ENCODE measurements at places on chromosomes 12 and 14.

DNA sequence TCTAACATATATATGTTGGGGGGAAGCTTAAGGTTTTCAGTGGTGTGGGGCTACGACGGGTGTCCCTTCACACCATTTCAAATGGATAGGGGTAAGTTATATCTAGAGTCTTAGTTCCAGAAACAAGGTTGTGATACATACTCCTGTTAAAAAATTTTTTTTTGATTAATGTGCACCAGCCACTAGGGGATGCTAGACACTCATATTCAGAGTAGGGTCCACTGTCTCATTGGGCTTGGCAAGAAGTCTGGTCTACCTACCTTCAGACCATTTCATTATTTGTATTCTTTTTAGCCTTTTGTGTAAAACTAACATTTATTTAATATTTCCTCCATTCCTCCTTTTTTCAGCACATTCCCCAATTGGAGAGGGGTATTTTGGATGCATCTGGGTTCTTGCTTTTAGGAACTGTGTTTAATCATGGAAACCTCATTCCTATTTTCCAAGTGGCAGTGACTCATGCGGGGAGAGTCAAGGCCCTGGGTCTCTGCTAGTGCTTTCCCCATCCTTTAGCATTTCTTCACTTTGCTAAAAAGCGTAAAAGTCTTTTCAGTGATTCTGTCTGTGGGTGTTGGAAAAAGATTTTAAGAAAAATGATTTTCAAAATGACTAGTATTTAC lies 33.4 kb downstream of the ANO4 start:
- DNase-seq = no peak

DNA sequence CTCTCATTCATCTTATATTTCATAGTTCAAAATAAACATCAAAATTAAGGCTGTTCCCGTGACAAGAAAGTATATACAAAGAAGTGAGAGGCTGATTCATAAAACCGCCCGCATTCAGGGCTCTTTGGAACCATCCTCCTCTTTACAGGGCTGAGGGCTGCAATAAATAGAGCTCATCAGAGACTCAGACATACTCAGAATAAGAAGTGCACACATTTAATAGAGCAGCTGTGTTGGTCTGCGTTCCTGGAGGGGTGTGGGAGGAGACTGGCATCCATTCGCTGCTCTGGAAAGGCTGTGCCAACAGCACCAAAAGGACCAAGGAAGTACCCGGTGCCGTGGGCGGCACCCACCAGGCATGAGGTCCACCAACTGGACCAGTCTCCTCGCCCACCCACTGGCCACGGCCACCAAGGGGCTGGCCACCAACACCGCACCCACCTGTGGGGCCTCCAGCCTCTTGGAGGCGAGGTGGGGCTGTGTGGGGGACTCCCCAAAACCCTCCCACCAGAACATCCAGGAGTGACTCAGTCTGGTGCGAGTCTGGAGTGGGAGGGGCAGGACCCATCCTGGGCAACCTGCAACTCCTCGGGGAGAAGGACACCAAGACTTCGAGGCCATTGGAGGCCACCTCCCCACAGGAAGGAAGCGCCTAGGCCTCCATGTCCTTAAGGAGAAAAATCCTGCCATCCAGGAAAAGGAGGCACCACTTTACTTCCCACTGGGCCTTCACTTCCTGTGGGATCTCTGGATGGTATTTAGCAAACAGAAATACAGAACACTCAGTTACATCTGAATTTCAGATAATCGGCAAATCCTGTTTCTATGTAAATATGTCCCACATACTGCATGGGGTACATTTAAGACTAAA lies 32.7 kb downstream of the VCPKMT start:
- DNase-seq = no peak

DNA sequence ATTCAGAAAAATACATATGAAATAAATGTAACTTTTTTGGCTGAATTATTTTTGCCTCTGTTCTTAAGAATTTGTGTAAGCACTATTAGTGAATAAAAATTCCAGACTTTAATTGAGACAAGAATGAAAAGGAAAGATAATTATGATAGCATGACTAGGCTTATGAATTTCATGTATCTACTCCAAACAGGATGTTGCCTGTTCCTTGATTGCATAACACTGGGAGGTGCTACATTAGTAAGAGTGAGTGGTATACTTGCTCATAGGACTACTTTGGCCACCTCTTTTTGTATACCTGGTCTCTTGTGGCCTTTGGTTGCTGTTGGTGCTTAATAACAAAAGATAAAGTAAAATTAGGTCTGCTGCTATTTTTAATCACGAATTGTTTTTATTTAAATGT lies 112.8 kb downstream of the NAV3 start:
- no peak for DNase-seq

- DNase-seq = no peak
Observed at GRCh38 chr12:98646294-98647090, 1.4 kb downstream of the APAF1 start.

DNA sequence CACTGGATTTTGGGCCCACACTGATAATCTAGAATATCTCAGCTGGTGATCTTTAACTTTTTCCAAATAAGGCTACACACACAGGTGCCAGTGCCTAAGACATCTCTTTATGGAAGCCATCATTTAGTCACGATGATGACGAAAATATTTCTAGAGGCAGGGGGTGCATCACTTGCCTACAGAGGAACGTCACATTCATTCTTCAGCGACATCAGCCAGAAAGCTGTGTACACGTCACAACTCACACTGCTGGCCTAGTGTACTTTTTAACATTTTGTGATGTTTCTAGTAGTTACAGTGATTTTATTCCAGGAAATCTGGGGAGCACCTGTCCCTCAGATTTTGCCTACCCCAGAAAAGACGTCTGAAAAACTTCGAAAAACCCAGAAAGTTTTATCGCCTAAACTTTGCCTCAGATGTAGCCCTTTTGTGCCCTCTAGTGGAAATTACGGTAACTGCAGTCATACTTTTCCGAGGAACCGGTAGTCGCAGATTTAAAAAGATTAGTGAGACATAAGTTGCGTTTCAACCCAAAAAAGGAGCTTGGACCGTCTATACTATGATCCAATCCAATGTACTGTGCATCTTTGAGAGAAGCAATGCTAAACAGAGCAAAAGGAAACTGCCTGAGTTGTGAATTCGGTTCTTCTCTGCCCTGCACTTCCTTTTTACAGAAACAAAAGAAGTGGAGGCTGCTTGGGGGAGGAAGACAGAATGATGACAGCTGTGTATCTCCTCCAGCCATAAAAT lies 64.3 kb upstream of the STON2 start:
- DNase-seq = no peak

DNA sequence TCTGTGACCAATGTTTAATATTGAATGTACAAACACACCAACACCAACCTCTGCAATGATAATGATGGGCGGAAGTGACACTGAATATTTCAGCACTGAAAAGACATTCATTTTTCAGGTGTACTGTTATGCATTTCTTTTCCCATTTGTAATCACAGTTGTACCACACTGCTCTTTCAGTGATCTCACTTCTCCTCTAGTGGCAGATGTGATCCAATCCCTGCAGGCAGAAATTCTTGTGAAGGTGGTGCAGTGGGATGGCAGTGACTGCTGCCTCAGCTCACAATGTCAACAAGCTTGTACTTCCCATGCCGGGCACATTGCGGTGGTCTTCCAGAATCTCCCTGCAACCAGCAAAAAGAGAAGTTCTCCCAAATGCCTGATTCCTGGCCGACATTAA lies 23.0 kb upstream of the ERGIC2 start:
- DNase-seq = no peak

DNA sequence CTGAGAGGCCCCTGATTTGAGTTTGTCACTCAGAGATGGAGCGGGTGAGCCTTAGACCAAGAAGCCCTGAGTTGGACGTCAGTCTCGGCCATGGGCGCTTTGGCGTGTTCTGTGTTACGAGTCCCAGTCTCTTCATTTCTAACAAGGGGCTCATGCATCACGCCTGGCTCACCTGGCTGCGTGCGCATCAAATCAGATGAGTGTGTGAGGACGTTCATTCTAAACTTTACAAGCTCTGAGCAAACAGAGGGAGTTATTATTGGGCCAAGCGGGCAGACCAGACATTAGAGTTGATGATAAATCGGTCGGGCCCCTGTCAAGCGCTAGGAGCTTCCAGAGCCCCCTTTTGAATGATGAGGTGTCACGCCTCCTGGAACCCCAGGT lies 117.2 kb downstream of the CALM1 start:
- no peak for DNase-seq

DNA sequence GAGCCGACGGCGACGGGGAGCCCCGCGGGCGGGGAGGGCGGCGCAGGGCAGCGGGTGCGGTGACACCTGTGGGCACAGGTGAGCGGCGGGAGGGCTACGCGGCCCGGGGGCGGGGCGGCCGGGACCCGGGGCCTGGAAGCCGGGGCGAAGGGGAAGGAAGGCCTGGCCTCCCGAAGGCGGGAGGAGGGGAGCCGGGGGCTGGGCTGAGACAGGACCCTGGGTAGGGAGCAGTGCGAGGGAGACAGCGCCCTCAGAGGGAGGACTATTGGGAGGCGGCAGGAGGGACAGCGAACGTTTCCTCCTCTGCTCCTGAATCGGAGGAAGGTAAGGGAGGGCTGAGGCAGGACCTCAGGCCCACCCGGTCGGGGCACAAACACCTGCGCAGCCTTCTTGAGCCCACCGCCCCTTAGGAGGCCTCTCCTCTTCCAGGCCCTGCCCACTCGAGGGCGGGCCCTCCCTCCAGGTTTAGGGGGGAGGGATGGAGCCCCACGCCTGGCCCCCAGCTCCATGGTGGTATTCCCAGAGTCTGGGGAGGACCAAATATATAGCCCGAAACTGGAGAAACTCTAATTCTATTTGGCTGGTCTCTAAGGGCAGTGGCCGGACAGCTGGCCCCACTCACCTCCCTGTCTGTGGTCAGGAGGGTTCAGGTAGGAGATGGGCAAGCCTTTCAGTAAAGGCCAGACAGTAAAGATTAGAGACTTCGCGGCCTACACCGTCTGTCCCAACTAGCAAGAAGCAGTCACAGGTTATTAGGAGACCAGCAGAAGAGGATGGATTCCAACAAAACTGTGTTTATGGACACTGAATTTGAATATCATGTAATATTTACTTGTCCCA lies 509 bp downstream of the PLEKHG6 start:
- no peak for DNase-seq

DNA sequence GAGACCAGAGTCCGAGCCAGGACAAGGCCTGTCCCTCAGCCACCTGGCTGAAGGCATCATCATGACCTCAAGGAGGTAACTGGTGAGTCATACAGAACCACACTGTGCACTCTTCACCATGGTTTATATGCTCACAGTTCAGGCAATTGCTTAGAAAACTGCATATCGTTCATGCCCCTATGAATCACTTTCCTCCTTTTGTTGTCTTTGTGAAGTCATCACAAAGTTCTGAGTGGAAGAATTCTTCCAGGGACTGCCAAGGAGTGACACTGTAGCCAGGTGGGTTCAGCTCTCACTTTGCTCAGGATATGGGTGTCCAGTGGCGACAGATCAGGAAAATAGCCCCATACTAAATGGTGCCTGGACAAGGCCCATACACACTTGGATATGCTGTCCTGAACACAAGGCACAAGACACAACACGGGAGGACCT lies 92.5 kb downstream of the DPF3 start:
- DNase-seq = no peak

GRCh38 chr14:22882529-22883172 lies 371 bp upstream of the REM2 start:
- no peak for DNase-seq

DNA sequence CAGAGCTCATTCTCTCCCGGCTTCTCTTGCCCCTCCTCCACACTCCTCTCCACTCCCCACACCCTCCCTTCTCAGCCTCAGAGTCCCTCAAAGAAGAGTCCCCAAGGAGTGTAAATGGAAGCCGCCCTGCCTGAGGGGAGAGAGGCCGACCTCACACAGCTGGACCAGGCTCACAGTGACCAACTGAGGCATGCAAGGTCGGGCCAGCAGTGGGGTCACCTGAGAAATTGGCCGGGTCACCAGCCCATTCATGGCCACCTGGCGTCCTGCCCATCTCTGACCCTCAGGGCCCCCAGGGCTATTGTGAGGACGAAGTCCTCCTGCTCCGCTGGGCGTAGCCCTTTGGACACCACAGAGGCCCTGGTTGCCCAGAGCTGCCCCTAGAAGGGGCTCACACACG lies 49.5 kb upstream of the NUAK1 start:
- no peak for DNase-seq

DNA sequence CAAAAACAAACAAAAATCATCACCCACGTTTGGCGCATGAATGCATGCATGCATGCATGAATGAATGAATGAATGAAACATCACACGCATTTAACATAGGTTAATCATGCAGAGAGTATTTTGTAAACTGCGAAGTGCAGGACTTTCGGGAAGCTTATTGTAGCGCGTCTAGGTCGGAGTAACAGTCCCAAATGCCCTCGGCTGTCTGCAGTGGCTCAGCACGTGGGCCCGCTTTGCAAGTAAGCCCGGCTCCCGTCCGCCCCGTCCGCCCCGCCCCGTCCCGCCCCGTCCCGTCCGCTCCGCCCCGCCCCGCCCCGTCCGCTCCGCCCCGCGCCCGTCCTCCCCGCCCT lies 263 bp upstream of the IFT81 start:
- no peak for DNase-seq
